ENCODE measurements at places on chromosomes 1 and 21.

GRCh38 chr1:212237651-212238050 lies 47.6 kb upstream of the PPP2R5A start:
- DNase-seq, result no peak

DNA sequence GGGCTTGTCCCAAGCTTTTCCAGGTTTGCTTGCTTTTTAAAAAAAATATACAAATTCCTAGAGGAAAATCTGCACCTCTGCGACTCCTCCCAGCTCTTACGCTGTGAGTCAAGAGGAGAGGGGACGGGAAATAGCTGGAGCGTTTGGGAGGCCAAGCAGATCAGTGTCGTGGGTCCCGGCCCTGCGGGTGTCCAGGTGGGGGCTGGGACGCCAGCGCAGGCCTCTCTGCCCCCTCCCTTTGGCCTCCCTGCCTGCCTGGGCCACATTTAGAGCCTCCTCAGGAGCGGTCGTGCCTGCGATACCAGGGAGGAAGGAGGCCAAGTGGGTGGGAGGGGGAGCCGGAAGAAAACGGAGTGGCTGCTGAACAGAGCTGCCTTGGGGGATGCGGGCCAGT lies 9.0 kb downstream of the WNT4 start:
- no peak for DNase-seq

- no peak for DNase-seq
Measured at GRCh38 chr1:160951443-160952128, 3.0 kb downstream of the ITLN2 start.

DNA sequence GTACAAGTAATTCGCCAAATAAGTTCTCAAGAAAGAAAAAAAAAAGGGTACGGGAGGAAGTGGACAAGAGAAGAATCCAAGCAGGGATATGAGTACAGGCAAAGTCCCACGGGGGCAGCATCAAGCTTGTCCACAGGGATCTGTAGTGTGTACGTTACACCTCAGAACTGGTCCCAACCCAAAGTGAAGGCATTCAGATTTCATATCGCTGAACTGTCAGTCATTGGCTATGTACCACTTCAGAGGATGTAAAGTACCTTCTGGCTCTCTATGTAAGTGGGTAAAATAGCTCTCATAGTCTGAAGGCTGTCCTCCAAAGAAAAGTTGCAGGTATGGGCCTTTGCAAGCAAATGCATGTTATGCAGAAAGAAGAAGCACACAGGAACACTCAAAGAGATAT lies 8.1 kb upstream of the CLCA4 start:
- DNase-seq, result no peak

DNA sequence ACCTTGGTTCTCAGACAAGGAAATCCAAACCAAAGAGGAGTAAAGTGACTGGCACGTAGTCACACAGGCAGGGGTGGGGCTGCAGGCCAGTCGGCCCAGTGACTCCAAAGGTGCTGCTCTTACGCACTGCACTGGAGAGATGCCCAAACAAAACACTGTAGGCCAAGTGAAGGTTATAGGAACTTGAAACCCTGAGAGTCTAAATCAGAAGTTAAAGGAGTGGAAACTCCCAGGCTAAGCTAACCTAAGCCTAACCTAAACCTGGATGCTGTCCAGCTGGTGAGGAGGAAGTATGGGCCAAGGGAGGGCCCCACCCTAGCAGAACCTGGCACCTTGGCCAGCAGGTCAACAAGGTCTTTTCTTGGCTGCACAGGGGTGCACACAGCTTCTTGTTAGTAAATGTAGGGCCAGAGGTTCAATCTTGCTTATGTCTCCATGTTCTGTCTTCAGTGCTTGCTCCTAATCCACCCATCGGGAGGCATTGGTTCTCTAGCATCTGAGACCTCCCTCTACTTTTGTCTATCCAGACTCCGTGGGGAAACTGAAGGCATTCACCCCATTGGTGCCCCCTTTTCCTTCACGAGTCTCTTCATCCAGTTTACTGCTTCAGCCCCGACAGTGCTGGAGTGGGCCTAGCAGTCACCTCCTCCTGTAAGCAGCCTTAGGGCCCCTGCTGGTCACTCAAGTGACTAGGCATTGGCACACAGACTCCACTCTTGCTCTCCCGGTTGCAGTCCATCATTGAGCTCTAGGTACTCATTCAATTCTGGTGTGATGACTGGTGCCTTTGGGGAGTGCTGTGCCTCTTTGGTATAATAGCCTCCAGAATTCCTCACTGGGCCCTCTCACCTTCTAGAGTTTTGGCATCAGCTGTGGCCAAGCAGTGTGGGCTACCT lies 12.9 kb upstream of the TMEM125 start:
- no peak for DNase-seq

- no peak for DNase-seq
Measured at GRCh38 chr21:37168666-37169065, 95.6 kb downstream of the TTC3 start.

GRCh38 chr1:65812065-65812464 lies 19.4 kb downstream of the PDE4B start:
- no peak for DNase-seq

- no peak for DNase-seq
Measured at GRCh38 chr1:11990303-11991032, 10.2 kb downstream of the MFN2 start.

DNA sequence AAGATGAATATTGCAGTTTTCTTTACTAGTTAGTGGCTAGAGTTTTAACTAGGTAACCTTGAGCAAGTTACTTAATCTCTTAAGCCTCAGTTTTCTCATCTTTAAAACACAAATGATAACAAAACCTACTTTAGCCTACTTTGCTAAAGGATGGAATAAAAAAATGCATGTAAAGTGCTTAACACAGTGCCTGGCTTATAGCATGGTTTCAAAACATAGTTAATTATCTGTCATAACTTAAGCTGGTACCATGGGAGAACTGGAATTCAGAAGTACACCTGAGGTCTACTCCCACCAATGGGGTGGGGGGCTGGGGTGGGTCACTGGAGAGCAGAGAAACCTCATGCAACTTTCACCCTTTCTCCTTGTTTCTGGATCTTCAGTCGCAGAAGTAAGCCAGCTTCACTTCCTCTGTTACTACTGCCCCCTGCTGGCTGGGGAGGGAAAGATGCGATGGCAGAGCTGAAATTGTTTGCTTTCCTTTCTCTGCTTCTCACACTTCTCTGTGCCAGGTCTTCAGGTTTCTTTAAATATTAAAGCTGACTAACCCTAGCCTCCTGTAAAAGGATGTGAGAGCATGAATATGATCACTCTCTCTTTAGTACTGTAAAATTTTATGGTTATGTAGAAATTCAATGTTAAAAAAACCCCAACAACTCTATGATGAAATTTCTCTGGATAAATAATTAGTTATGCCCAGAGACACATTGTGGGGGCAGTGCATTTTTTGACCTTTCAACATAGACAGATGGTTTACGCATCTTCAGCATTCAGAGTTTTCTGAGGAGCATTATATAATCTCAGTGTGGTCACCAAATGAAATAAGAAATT lies 324.2 kb downstream of the HLX start:
- DNase-seq, result peak; percentile 51

DNA sequence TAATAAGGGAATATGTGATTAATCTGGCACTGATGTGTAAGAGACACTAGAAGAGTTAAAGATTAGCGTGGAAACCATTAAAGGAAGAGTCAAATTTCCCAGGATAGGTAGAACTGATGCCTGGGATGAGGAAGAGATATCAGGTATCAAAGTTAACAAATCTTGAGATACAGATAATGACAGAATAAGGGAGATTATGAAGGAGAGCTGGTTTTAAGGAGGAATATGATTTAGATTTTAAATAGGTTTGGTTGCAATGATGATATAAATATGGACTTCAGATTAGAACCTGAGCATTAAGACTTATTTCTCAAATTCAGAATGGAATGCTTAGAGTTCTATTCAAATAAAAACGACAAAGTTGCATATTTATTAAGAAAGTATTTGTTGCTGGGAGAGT lies 26.2 kb downstream of the MAGI3 start:
- no peak for DNase-seq
